ENCODE measurements at places on chromosomes 13 and 19.

GRCh38 chr13:113119166-113119821 is 3.3 kb upstream of the F10 start:
- no peak for DNase-seq

DNA sequence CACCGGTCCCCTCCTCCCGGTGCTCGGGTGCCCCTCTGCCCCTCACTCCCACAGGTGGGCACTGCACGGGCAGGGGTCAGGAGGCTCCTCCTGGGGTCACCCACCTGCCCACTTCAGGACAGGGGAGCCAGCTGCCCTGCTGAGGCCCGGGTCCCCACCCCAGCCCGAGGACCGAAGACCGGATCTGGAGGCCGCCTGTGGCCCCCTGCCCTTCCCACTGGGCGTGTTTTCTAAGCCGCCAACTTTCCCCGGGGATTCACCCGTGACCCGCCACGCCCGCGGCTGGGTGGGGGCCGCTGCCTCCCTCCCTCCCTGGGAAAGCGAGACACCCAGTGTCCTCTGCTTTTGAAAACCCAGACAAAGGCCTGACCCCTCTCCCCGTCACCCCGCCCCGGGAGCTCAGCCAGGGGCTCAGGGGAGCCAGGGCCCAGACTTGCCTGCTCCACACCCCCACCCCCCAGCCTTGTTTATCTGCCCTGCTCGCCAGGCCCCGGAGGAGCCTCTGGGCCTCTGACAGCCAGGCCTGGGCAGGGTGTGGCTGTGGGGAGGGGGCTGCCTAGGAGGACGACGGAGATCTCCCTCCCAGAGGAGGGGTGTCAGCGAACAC is 1.3 kb downstream of the PALM start:
- no peak for DNase-seq

DNA sequence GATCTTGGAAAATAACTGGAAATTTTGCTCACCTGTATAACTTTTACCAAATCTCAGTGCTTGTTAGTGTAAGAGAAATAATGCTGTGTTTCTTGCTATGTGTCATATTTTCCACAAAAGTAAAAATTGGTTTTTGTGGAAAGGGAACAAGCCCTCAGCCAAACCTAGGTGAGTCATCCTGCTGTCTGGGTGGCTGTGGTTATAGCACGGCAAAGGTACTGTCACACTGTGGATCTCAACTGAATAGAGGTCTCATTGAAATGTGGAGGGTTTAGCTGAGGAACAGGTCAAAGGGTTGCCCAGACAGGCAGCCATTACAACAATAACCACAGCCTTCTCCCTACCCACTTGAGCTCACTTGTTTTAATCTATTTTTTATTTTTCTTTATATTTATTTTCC is 338.8 kb upstream of the DACH1 start:
- no peak for DNase-seq

GRCh38 chr13:30995331-30995730 is 62.9 kb downstream of the TEX26 start:
- no peak for DNase-seq

DNA sequence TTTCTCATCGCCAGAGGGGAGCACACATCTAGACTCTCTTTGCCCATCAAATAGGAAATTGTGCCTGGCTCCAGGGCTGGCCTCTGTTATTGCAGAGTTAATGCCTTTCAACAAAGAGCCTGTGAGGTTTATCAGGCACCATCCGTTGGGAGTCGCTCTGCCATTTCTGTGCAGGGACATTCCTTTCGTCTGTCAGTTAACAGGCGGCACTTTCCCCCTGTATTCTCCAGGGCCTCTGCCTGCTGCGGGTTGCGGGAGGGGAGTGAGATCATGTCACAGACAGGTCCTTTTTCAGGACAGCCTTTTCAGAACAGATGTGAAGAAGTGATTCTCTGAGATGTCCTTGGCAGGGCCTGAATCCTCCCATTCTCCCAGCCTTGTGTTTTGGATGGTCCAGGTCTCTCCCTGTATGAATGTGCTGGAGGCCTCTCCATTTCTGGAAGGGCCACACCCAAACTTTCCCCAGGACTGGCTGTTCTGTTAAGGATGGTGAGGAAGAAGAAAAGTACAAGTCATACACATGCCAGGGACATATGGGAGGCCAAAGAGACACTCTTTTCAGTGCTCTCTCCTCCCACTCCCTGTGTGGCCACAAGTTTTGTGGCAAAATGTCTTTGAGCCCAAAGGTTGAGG is 14.9 kb downstream of the SERP2 start:
- no peak for DNase-seq

DNA sequence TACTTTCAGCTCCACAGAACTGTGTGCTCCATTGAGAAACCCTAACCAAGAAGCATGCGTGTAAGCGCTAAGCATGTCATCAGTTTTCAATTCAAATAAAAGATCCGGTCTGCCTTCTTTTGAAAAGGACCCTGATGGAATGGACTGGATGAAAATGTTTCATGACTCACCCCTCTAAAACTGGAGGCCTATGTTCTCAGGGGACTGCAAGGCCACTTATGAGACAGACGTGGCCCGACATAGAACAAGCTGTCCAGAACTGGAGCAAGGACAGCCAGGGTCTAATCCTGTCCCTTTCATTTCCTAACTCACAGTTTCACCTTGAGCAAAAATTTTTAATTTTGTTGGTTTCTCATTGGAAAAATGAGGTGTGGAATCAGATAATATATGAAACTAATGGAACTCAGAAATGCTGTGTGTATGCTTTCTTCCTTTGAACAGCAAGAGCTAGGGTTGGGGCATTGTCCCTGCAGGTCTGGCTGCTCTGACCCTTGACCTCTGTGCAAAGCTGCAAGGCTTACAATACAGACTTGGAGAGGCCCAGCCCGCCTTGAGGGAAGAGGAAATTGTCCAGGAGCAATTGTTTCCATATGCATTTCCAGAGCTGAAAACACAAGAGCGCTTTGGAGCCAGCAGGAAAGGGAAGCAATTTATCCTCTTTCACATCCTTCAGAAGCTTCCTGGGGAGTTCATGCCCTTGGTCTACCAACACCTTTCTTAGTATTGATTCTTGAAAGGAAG is 553.4 kb upstream of the KLF12 start:
- DNase-seq, result no peak

- no peak for DNase-seq
These were observed 110.6 kb downstream of the ELF1 start for GRCh38 chr13:40908546-40908945.

GRCh38 chr13:112417079-112417478 is 40.9 kb downstream of the SPACA7 start:
- DNase-seq, result no peak

- DNase-seq, result no peak
These were observed 1189.6 kb downstream of the PCDH9 start for GRCh38 chr13:66040506-66040905.

DNA sequence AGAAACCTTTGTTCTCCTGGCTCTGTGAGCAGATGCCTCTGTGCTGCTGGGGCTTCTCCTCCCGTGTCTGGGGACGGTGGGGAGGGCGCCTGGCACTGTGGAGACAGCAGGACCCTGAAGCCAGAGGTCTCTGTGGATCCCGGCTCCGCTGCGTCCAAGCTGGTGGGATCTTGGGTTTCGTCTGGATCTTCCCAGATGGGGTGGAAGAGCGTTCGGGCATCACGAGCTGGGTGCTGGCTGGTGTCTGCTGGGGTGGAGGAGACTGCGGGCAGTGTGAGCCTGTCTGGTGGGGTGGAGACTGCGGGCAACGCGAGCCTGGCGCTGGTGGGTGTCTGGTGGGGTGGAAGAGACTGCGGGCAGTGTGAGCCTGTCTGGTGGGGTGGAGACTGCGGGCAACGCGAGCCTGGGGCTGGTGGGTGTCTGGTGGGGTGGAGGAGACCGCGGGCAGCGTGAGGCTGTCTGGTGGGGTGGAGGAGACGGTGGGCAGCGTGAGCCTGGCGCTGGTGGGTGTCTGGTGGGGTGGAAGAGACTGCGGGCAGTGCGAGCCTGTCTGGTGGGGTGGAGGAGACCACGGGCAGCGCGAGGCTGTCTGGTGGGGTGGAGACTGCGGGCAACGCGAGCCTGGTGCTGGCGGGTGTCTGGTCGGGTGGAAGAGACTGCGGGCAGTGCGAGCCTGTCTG is 5.6 kb downstream of the TEX29 start:
- DNase-seq, result no peak

DNA sequence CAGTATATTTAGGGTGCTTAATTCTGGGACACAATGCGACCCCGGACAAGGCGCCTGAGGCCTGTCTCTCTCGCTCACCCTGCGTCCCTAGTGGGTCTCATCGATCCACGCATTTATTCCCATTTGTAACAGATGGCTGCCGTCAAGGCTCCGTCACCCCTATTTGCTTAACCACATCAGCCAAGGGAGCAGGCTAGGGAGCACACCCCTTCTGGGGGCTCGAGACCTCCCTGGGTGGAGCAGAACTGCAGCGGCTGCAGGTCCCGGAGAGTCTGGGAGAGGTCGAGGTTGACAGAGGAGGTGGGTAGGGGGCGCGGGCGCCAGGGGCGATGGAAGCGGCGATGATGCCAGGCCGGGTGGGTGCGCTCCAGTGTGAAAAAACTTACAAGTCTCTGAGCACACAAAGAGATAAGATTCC is 507 bp downstream of the ALG5 start:
- DNase-seq, result peak; percentile 3

DNA sequence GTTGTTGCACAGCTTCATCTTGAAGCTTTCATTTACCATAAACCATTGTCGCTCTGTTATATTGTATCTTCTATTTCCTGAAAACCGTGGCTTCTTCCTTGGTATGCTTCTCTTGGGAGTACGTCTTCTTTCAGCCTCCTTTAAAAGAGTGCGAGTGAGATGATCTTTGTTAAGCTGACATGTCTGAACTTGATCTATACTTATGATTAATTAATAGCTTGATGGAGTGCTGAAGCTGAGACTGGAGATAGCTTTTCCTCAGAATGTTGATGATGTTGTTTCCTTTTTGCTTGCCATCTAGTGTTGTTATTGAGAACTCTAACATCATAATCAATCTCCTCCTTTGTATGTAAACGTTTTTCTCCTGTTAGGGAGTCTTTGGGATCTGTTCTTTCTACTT is 529.3 kb upstream of the SPRY2 start:
- no peak for DNase-seq

- DNase-seq, result no peak
These were observed 1225.0 kb upstream of the MIR17HG start for GRCh38 chr13:90122531-90122930.

GRCh38 chr13:111503376-111503775 is 182.9 kb downstream of the TEX29 start:
- no peak for DNase-seq

DNA sequence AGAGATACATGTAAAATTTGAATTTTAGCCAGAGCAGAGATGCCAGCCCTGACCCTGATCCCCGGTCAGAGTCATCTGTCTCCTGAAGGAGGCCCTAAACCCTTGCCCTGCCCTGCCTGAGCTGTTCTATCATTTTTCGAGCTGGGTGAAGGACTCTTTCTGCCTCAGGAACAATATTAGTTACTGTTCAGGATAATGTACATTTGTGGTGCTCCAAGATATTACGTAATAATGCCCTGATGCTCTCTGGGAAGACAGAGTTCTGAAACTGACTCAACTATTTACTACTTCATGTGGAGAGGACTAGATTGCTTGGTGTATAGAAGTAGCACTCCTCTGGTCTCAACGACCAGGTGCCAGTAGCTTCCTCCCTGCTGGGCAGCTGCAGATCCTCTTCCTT is 37.9 kb upstream of the UBL3 start:
- no peak for DNase-seq

DNA sequence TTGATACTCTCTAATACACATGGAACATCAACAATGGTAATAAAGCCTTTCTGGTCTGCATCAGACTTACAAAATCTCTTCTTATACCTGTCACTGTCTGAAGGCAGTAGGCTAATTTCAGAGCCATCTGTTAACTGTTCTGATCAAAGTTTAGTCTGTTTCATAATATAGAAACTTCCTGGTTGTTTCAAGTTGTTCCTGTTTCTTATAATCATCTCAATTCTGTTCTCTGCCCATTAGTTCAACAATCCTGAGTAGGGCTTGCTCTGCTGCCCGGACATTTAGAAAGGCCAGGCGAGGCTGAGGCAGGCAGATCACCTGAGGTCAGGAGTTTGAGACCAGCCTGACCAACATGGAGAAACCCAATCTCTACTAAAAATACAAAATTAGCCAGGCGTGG is 5.4 kb upstream of the ZSCAN5A start:
- DNase-seq, result no peak

- DNase-seq, result no peak
These were observed 10.6 kb downstream of the REXO1 start for GRCh38 chr19:1837625-1838105.

DNA sequence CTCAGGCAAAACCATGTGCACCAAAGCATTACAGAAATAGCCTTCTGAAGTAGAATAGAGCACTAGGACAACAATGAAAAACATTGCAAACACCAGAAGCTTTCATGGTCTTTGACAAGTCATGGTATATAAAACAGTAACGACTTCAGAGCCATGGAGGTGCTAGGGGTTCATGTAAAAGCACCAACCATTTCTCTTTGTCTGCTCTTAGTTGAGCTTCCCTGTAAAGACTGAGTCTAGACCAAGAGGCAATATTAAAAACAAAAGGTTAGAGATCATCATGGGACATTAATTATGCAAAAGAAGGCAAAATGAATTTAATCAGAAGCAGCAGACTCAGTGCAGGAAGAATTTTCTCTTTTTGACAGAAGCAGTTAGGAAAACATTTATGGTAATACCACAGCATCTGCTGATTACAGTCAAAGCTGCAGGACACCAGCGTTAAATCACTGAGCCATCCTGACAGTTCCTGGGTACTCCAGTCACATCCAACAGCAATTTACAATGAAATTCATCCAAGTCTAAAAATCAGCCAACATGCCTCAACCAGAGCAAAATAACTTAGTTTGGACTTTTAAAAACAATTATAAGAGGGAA is 476.8 kb downstream of the DIAPH3 start:
- DNase-seq, result no peak

- DNase-seq, result peak; percentile 16
These were observed 764 bp downstream of the MIR17HG start for GRCh38 chr13:91347996-91348905.

GRCh38 chr19:14497228-14497921 is 1.4 kb upstream of the GIPC1 start:
- DNase-seq, result peak; percentile 25

- DNase-seq, result peak; percentile 0
These were observed 789.1 kb downstream of the GPC5 start for GRCh38 chr13:92187378-92187989.

GRCh38 chr13:71580614-71581013 is 286.4 kb downstream of the DACH1 start:
- DNase-seq, result no peak

Data from occipital lobe (tissue), 3 donors.